Myocyte (in vitro differentiated cells): ENCODE measurements at places on chromosomes 2 and 18.
A peak's percentile ranks its signal among the peaks of the same experiment; 100 is the strongest.

- DNase-seq = peak; percentile 43
Measured at GRCh38 chr2:85712849-85713612, 18.9 kb downstream of the GNLY start.

- peak; percentile 8 for DNase-seq
Measured at GRCh38 chr2:6580982-6581381, 284.7 kb downstream of the CMPK2 start.

DNA sequence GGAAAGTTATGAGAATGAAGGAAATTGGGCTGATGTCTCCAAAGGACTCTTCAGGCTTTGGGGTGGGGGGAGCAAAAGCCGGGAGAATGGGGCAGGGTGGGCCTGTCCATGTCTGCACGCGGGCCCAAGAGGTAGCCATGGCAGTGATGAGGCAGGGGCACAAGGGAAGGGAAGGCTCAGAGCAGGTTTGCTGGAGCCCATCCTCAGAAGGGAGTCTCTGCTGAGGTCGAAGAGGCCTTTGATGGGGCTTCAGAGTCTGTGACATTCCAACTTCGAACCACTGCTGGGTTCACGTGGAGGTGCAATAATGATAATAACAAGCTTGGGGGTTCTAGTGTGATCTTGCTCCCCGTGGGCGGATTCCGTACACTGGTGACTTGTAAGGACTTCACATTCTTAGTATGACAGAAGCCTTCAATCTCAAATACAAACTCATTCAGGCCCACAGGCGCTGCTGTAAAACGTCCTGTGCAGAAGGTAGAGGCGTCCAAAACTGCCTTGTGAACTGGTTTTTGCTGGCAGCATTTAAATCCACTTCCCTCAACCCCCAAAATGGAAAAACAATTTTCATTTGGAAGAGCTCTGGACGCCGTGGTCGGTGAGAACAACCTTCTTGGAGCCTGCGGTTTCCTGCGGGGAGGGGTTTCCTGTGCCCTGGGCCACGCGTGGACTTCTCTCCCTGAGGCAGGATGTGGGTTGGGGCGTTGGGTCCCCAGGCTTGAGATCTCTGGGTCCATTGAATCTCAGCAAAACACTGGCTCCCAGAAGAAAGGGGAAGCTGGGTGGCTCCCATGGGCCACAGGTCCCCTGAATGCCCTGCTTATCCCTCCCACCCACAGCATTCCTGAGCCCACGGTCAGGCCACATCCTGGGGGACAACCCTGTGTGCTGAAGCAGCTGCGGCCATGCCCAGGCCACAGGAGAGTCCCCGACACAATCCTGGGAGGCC is 151.0 kb downstream of the TPO start:
- no peak for DNase-seq

DNA sequence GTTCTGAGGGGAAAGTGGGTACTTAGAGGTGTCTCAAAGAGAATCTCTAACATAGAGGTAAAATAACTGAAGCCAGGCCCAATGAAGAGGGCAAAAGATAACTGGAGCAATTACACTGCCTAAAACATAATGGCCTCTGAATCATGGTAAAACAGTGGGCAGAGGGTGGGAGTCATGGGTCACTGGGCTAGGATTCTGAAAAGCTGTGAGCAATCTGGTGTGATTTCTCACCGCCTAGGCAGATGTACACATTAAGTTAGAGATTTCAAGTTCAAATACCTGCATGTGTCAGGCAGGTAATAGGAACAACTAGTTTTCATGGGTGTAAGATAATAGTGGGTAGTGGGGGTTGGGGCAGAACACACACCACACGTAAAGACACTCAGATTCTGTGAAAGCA is 45.6 kb downstream of the INSIG2 start:
- no peak for DNase-seq

GRCh38 chr2:173077506-173078177 is 2.0 kb downstream of the MAP3K20 start:
- peak; percentile 25 for DNase-seq

DNA sequence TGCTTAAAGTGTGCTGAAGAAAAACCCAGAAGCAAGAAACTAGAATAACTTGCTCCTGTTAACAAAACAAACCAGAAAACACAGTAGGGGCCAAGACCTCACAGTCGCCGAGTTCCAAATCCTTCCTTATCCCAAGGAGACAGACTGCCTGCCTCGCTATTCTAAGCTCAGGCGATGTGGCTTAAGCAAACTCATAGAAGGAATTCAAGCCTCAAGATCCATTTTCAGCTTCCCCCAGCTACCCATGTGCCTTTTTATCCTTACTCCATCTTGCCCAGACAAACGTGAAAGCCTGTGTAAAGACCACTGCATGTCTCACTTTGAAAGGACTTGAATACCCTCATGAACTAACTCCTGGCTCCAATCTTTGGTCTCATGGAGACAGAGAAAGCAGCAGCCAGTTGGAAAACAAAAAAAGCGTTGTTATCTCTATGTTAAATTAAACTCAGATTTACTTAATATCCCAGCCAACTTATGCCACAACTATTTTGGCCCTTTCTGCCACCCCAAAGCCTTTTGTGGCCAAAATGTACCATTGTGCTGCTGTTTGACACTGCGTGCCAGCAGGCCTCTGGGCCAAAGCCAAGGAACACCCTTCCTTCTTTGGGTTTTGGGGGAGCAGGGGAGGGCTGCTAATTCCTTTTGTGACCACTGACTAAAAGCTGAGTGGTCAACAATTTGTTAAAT is 123.2 kb upstream of the FZD5 start:
- peak; percentile 66 for DNase-seq
